ENCODE measurements at places on chromosomes 7 and 10. TPM values are rescaled to one million over a fixed set of nuclear protein-coding genes. Genes with fewer than 3 reads are reported as not detected.

Gene MET
- 0.71 TPM for total RNA-seq

Gene CYP3A7
- not detected for total RNA-seq

Gene AMPH
- total RNA-seq: not detected

Gene MEIG1
- total RNA-seq: not detected

Measured in T-helper 1 cell treated with Interleukin-12 subunit alpha and Interleukin-12 subunit beta and Interleukin-4 antibody, amounts not matched to agents 30 ng/mL and 1 ng/mL, for 36 hours (primary cell).